ENCODE measurements at places on chromosomes 7 and 10.

DNA sequence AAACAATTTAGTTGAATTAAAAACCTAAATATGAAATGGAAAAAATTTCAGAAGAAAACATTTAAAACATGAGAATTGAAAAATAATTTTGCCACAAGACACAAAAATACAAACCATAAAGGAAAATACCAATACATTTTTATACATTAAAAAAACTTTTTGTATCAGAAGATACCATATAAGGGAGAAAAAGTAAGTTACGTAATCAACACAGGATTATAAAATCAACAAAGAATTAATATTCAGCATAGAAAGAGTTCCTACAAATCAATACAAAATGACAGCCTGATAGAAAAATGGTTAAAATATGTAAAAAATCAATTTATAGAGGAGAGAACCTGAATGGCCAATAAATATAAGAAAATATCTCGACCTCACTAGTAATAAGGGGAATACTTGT is 16.6 kb upstream of the SAMD9L start:
- DNase-seq = no peak

DNA sequence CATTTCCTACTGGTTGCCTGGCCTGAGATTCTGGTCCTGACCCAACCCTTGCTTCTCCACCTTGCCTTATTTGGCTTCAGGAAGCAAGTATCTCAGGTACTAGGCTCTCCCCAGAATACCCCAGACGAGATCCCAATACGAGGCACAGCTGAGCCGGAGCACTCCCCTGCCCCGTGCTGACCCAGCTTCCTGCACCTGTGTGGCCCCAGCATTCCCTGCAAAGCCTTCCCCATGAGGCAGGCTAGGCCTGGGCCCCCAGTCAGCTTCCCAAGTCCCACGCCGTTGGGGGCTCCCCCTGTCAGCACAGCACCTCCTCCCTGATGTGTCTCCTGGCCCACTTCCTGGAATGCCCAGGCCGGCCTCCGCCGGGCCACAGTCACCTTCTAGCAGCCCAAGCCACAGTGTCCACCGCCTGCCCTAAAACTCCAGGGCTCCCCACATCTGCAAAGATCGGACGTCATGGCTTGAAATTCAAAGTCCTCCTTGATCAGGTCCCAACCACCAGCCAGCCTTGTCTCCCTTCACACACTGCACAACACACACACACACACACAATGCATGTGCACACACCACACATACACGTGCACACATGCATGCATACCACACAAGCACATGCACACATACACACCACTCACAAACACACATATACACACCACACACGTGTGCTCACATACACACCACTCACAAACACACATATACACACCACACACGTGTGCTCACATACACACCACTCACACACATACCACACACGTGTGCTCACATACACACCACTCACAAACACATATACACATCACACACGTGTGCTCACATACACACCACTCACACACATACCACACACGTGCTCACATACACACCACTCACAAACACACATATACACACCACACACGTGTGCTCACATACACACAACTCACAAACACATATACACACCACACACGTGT is 78.9 kb upstream of the FOXK1 start:
- DNase-seq = no peak

DNA sequence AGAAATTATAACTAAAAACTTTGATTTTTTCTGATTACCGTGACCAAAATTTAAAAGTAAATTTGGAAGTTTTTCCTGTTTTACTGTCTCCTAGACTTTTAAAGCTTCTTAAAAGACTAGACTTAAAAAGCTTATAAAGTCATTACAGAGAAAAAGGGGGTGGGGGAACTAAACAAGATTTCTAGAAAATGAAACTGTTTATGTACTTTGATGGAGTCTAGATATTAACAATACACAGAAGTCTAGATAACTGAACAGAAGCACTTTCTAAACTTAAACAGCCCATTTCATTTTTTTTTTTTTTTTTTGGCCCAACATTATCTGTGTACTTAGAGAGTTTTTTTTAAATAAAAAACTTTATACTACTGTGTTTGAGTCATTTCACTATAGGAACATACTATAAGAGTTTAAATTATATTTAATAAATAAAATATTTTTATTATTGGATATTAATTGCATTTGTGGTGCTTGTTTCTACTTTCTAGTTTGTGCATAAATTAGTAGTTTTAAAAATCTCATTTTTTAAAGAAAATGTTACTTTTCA is 98.5 kb downstream of the PHTF2 start:
- DNase-seq = no peak

DNA sequence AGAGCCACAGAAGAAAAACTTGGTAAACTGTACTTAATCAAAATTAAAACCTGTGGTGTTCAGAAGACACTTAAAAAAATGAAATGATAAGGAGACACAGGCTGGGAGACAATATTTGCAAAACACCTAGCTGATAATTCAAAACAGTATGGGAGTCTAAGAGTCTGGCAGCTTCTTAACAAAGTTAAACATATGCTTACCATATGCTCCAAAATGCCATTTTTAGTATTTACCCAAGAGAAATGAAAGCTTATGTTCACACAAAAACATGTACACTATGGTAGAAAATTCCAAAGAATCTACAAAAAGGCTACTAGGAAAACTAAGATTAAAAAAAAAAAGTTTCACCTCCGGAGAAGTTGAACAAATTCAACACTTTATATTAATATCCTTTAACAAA is 48.6 kb downstream of the ITGB1 start:
- no peak for DNase-seq

GRCh38 chr10:104580774-104581675 is 60.1 kb upstream of the SORCS3 start:
- peak; percentile 53 for DNase-seq

DNA sequence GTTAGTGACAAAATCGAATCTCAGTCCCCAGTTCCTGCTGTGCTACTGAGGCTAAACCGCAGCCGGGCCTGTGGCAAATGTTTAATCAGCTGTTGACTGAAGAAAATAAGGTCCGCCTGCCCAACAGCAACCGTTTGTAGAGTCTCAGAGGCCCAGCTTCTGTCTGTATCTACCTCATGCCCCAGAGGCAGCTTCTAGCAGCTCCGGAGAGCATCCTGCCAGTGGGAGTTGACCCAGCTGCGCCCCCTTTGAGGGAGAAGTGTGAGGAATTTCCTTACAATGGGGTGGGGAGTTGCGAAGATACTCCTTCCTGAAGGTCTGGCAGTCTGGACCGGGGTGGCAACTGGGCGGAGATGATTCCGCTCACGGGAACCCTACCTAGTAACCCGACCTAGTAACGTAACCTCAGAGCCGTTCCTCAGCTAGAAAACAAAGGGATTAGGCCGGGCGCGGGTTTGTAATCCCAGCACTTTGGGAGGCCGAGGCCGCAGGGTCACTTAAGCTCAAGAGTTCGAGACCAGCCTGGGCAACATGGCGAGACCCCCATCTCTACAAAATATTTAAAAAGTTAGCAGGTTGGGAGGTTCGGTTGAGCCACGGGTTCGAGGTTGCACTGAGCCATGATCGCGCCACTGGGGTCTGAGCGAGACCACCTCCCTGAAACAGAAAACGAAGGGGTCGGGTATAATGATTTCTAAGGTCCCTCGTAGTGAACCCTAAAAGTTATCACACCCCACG is 846 bp upstream of the ZNF775 start:
- peak; percentile 66 for DNase-seq

GRCh38 chr10:102738692-102739121 is 5.0 kb upstream of the WBP1L start:
- DNase-seq = no peak

Measured in B cell (primary cell).